ENCODE measurements at places on chromosomes 7 and 10.

DNA sequence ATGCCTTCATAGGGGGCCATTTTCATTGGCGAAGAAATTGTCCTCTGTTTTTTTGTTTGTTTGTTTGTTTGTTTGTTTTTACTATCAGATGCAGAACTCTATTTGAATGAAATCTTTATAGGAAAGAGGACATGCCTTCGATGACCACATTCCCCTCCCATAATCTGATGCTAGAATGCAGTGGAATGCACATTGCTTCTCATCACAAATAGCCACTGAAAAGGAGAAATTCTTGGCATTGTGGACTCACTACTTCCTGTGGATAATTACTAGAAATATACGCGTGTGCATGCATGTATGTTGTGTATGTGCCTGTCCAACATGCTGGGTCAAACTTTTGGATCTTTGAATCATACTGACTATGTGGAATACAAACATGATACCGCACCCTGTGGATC, 70.5 kb upstream of the SFMBT2 start:
- no peak for DNase-seq

- no peak for DNase-seq
These were observed 985 bp upstream of the ETV1 start for GRCh38 chr7:13990319-13990983.

GRCh38 chr10:33459602-33460001, 125.1 kb upstream of the NRP1 start:
- no peak for DNase-seq

- no peak for DNase-seq
These were observed 34.0 kb downstream of the GOT1 start for GRCh38 chr10:99396471-99396870.

DNA sequence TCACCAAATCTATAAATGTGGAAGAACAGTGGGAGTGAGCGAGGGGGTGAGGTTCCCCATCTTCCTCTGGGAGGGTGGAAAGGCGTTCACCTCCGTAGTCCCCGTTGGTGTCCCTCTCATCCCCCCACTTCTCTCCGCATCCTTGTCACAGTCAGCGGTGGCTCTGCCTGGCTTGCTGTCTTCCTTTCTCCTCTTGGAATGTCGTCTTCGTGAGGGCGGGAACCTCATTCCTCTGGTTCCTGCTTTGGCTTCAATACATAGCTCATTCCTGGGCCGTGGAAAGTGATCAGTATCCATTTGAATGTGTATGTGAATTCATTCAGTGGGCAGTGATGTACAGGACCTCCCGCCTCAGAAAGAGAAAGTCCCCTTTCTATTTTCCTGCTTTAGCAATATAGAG, 289.4 kb downstream of the CAMK1D start:
- no peak for DNase-seq

All from GM19239 (cell line).